Activated CD4-positive, CD25-positive, alpha-beta regulatory T cell treated with anti-CD3 and anti-CD28 coated beads, Interleukin-2, amount 50 U/mL, for 72 hours (primary cell): ENCODE measurements at places on chromosomes 4 and X.
A peak's percentile ranks its signal among the peaks of the same experiment; 100 is the strongest.

GRCh38 chr4:6332042-6332668, 62.5 kb downstream of the WFS1 start:
- DNase-seq = peak; percentile 49

DNA sequence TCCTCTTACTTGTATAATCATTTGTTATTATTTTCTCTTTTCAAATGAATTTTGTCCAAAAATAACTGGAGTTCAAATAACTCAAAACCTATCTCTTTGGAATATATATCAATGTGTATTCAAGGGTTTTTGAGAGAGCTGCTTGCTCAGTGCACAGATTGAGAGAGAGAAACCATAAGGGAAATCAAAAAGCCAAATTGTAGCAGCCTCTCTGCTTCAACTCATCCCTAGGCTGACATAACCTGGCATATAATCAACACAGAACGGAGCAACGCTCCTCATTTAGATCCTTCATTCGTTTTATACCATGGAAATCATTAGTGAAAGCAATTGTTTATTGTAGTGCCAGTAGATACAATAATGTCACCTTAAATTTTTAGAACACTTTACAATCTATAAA, 1.8 kb upstream of the GPM6A start:
- DNase-seq = no peak

DNA sequence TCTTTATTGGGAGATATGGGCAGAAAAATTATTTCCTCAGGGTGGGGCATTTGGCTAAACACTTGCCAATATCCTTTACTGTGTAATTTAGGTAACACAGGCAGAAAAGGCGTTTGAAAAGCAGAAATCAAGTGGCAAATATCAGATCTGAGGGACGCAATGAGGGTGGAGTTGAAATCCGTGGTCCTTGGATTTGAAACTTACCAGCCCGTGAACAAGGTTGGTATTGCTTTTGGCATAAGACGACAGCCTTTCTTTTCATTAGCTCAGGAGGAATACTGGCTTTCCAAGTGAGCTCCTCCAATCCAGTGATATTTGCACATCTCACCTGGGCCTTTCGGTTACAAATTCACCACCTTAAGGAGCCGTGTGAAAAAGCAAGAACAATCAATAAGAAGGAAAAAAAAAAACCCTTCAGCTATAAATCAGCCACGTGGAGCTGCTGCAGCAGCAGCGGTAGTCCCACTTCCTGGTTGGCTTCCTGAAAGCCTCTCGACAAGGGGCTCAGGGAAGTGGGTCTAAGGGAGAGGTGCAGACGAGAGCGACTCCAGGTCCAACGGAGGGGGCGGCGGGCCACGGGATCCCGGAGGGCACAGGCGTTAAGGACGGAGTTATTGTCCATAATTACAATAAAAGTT, 734 bp upstream of the GALNT7 start:
- DNase-seq = peak; percentile 41

DNA sequence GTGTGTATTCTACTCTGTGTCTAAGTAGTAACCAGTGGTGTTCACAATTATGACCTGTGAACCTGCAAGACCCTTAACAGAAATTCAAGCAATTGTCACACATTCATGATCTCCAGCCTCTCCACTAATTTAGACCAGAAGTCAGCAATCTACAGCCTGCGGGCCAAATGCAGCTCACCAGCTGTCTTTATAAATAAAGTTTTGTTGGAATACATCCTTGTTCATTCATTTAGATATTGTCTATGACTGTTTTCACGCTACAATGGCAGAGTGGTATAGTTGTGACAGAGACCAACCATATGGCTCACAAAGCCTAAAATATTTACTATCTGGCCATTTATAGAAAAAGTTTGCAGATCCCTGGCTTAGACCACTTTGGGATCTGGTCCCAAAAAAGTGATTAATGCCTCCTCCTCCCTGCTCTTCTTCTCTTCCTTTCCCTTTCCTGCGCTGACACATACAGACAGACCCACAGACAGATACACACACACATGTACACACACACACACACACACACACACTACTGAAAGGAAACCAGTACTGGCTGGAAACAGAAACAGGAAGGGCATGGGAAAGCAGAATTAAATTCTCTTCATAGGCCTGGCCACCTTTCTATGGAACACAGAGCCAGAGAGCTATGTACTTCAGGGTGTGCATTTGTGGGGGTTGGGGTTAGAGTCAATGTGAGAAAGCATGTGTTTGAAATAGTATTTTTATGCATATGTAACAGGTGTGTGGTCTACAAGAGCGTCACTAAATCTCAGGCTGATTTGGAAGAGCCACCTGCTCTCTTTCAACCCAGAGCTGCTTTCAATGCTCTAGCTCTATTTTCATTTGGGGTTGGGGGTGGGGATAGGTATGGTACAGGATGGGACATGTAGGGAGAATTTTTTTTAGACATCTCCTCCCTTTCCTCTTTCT, 49.7 kb upstream of the TMEM164 start:
- DNase-seq = no peak

DNA sequence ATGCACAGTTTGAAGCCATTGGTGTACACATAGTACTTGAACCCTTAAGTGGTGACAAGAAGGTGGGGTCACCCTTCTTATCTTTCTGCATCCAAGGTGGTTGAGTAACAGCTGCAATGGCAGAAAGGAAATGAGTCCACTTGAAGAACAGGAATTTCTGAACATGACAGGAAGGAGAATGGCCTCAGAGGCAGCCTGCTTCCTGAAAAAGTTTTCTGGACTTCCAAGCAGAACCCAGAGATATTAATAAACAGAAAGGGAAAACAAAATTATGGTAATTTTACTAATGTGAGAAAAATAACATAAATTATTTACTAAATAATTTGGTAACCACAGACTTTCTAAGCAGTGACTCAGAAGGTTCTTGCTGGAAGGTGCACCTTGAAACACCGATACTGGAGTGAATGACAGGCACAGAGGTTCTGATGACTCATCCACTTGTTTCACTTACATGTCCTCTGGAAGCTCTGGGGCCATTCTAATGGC, 119.9 kb upstream of the HS3ST1 start:
- no peak for DNase-seq

- DNase-seq = peak; percentile 76
These were observed 1.7 kb upstream of the FGFRL1 start for GRCh38 chr4:1009542-1010394.

DNA sequence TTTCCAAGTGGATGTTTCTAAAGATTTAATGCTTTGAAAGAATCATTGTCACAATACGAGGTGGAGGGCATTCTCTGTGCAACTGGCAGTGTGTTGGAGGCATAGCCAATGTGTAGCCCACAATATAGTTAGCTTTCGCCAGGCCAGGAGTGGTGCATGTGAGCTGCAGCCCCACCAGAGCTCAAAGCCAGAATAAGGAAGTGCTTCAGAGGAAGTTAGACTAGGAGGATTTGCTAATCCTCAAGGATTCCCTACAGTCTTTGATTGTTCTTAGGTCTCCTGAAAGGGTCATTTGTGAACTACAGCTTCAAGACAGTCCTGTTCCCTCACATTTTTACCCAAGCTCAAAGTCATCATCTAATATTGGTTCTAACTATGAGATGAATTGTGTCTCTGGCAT, 16.4 kb downstream of the TRPC5OS start:
- DNase-seq = no peak

- no peak for DNase-seq
These were observed 31.2 kb upstream of the IL3RA start for GRCh38 chrX:1305411-1305810.

- DNase-seq = no peak
These were observed 196.4 kb downstream of the STIM2 start for GRCh38 chr4:27057053-27057452.

DNA sequence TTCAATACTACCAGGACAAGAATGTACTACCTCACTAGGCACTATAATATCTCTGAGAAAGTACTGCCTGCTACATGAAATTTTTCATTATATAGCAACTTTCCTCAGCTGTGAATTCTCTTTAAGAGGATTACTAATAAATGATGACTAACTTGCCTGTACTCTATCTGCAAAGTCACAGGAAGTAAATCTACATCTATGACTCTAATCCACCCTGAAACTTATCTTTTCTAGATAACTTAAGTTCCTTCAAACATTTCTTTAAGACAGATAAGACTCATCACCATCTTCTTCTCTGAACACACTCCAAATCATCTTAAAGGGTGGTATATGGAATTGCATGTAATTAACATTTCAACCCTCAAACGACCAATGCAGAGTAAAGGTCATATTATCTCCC, 28.8 kb downstream of the RPS6KA3 start:
- DNase-seq = no peak

GRCh38 chrX:17737710-17737985, 355 bp downstream of the SCML1 start:
- DNase-seq = no peak

- DNase-seq = no peak
These were observed 944.4 kb upstream of the GRID2 start for GRCh38 chr4:91359041-91360031.

DNA sequence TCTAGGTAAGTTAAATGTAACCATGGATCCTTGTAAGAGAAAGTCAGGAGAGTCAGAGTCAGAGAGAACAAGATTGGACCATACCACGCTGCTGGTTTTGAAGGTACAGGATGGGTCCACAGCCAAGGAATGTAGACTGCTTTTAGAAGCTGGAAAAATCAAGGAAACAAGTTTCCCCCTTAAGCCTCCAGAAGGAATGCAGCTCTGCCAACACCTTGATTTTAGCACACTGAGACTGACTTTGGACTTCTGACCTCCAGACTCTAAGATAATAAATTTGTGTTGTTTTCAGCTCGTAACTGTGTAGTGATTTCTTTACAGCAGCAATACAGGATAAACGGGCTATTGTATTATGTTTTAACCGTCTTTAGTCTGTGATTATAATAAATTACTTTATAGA, 108.0 kb upstream of the USP38 start:
- DNase-seq = no peak

DNA sequence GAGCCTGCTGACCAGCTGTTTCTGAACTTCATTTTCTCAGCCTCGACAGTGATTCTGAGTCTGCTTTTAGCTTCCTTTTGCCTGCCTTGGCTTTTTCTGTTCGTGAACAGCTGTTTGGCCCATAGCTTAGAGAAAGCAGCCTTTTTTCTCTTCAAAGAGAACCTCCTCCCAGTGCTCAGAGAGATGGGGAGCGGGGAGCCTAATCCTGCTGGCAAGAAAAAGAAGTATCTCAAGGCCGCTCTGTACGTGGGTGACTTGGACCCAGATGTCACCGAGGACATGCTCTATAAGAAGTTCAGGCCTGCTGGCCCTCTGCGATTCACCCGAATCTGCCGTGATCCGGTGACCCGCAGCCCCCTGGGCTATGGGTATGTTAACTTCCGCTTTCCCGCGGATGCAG, 756 bp downstream of the PABPC5 start:
- DNase-seq = no peak

GRCh38 chr4:118784776-118785175, 51.1 kb downstream of the SEC24D start:
- no peak for DNase-seq

DNA sequence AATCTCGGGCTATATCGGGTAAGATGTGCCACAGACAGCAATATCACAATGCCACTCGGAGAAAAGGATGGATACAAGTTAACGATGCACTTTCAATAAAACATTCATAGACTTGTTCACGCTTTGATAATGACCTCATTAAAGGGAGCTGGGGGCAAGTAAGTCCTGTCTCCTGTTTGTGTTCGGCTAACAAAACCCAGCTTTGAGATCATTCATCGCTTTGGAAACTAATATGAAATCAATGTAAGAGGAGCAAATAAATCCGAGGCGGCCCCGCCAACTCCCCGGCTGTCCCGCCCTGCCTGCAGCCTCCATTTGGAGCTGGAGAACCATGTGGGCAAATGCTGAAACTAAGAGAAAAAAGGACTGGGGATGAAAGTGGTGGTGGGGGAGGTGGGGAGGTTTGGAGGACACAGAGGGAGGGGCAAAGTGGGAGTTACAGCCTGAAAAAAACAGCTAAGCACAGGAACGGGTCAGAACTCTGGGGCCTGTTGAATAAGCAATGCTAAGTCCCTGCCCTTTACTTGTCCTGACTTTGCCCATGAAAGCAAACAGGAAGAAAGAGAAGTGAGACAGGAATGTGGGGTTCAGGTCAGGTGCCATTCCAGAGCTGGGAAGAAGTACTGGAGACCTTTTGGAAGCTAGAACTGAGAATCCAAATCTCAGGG, 3.5 kb upstream of the GSX2 start:
- no peak for DNase-seq

DNA sequence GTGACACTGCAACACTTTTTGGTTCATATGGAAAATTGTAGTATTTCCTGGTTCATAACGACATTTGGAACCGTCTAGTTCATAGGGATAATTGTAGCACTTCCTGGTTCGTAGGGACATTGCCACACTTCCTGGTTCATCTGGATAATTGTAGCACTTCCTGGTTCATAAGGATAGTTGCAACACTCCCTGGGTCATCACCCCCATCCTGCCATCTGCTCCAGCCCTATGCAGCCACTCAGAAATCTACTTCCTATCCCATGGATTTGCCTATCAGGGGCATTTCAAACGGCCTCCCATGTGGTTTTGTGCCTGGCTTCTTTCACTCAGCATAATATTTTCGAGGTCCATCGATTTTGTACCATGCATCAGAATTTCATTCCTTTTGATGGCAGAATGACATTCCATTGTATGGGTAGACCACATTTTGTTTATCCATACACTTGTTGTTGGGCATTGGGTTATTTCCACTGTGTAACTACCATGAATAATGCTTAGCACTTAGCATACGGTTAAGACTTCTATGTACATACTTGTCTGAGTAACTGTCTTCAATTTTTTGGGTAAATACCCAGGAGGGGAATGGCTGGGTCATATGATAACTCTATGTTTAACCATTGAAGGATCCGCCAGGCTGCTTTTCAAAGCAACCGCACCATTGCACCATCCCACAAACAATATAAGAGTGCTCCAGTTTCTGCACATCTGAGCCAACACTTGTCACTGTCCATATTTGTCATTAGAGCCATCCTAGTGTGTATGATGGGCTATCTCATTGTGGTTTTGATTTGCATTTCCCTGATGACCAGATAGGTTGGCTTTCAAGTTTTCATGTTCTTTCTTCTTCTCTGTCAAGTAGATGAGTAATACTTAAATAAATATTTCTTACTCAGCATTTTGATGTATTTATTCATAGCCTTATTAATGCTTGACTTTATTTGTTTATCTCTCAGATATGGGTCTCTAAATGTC, 58.3 kb upstream of the CD99 start:
- no peak for DNase-seq

DNA sequence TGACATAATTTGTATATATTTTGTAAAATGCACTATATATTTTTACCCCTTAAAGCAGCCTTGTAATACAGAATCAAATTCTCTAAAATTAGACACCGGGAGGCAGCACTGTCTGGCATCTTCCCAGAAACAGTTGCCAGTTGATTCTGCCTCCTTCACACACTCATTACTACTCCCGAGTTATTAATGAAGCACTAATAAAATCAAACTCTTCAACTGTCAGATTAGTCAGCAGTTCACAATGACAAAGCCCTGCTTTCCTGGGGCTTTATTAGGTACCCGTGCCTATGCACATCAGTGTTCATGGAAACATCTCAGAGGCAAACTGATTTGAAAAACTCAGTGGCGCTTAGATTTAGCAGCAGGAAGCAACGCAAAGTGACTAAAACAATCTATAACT, 103.5 kb upstream of the VEGFC start:
- DNase-seq = no peak

- no peak for DNase-seq
These were observed 185.6 kb downstream of the IQCM start for GRCh38 chr4:149630064-149630463.

- no peak for DNase-seq
These were observed 189.9 kb upstream of the RBPJ start for GRCh38 chr4:26130841-26131432.

GRCh38 chrX:96615448-96615847, 69.2 kb upstream of the DIAPH2 start:
- DNase-seq = no peak

- no peak for DNase-seq
These were observed 17.7 kb downstream of the SEL1L3 start for GRCh38 chr4:25844961-25845712.
